Vagina (tissue), 2 donors: ENCODE measurements at places on chromosomes 13 and 19.

GRCh38 chr19:45526143-45526542 is 18.9 kb downstream of the VASP start:
- DNase-seq: no peak

DNA sequence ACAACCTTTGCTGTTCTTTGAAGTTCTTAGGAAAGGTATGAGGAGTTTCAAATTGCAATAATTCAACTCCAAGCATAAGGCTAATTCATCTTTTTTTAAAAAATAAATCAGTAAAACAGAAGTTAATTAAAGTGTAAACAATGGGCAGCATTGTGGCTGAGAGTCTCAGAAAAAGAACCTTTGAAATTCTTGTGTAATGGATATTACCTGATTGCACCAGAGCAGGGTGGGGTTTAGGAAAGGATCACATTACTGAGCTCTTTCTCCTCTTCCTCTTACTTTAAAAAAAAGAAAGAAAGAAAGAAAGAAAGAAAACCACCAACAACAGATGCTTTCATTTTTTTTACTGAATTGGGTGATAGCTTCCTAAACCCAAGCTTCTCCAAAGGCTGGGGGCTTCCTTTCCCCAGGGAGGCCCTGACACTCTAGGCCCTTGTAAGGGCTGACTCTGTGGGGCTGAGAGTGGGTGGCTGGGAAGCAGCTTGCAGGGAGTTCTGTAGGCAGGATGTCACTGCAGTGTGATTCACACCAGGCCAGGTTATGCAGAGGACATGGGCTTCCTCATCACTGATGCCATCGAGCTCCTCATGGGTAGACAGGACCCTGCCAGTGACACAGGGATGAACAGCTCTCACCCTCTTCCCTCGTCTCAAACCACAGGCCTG is 564.5 kb downstream of the FGF9 start:
- no peak for DNase-seq

DNA sequence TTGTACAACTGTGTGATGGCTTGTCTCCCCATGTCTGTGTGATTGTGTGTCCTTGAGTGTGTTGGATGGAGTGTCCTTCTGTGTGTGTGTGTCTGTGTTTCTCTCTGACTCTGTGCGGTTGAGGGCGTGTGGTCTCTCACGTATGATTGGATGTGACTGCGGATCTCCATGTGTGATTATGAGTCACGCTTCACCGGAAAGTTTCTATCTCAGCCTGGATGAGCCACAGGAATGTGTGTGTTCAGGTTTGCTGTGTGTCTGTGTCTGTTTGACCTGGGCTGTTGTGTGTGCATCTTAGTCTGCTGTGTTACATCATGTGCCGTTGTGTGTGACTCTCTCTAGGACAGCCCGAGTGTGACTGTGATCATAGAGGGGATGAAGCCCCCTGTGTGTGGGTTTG is 15.5 kb upstream of the ZNF835 start:
- no peak for DNase-seq

- no peak for DNase-seq
Measured at GRCh38 chr13:113489549-113490495, 689 bp downstream of the DCUN1D2 start.

DNA sequence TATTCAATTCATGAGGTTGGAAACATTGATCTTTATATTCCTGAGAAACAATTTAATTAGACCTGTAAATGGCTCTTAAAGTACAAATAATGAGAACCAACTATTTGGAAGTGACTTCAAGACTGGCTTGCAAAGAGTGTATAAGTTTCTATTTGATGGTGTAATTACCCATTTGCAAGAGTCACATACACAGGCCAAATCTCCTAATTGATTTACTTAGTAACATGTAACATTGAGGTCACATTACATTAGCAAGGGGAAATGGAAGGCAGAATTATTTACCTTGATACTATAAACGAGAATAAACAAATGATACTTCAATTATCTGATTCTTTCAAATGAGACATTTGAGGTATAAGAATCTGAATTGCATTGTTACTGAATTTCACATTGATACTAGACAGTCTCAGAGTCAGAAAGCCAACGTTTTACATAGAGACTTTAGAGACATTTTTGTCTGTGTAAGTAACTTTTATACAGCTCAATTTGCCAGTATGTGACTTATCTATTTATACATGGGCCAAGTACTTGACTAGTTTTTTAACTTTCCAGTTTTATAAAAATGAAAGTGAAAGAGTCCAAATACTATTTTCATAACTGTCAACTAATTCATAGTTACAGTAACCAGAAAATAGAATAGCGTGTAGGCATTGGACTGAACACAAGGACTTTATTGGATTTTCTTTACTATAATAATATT is 95.6 kb upstream of the RFC3 start:
- DNase-seq: no peak
